Spleen (tissue), 13 donors: ENCODE measurements at places on chromosomes 6 and 20.
A peak's percentile ranks its signal among the peaks of the same experiment; 100 is the strongest.

GRCh38 chr6:18536591-18537055 is 149.5 kb downstream of the RNF144B start:
- no peak for DNase-seq

GRCh38 chr6:138000941-138001340 is 106.3 kb downstream of the PERP start:
- no peak for DNase-seq

DNA sequence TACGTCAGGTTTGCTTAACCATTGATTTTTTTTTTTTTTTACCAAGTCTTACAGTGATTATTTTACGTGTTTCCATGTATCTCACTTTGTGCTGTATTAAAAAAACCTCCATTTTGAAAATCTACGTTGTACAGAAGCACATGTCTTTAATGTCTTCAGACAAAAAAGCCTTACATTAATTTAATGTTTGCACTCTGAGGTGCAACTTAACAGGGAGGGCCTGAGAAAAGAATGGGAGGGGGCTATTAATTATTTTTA is 8.4 kb downstream of the LOC128125822 start:
- DNase-seq, result no peak

GRCh38 chr20:45320948-45321595 is 13.0 kb upstream of the MATN4 start:
- DNase-seq, result no peak

GRCh38 chr6:110404607-110405006 is 10.8 kb downstream of the DDO start:
- no peak for DNase-seq

GRCh38 chr6:41462033-41462432 is 84.1 kb upstream of the FOXP4 start:
- no peak for DNase-seq

DNA sequence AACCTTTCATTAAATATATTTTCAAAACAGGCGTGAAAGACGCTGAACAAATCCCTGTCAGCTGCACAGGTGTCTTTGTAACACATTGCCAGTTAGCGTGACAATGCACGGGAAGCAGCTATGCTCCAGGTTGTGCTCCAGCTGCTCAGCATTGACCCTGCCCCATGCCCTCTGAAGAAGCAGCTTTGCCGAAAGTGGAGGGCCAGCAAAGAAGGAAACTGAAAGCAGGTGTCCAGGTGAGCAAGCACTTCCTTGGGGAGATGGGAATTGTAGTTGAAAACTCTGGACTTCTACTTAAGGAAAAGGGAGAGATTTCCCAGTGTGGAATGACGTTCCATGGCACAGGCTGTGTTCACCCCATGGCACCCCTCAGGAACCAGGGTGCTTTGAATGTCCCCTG is 125.7 kb downstream of the TTLL2 start:
- DNase-seq, result no peak

GRCh38 chr6:14635195-14635594 is 517.6 kb downstream of the CD83 start:
- peak; percentile 86 for DNase-seq

GRCh38 chr6:53290537-53291510 is 57.9 kb downstream of the ELOVL5 start:
- DNase-seq, result no peak

- DNase-seq, result no peak
These were observed 52.5 kb downstream of the TNFRSF21 start for GRCh38 chr6:47256981-47257730.

- DNase-seq, result no peak
These were observed 96.6 kb downstream of the ARID1B start for GRCh38 chr6:156873654-156874380.

- no peak for DNase-seq
These were observed 36.8 kb downstream of the MANEA start for GRCh38 chr6:95614094-95614493.

DNA sequence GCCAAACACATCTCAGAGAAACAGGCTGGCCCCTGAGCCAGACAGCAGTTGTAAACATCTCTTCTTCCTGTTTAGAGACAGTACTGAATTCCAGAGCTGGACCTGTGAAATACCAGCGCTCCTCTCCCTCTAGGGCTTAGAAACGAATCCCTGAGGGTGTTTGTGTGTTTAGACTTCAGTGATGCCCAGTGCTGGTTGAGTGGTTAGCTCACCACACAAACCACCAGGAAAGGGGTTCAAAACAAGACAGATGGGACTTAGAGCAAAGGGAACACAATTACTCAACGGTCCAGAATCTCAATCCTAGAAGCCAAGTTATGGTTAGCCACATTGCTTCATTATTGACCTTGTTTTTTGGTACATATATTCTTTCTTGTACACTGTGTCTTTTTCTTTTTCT is 108.7 kb upstream of the TMEM170B start:
- no peak for DNase-seq

DNA sequence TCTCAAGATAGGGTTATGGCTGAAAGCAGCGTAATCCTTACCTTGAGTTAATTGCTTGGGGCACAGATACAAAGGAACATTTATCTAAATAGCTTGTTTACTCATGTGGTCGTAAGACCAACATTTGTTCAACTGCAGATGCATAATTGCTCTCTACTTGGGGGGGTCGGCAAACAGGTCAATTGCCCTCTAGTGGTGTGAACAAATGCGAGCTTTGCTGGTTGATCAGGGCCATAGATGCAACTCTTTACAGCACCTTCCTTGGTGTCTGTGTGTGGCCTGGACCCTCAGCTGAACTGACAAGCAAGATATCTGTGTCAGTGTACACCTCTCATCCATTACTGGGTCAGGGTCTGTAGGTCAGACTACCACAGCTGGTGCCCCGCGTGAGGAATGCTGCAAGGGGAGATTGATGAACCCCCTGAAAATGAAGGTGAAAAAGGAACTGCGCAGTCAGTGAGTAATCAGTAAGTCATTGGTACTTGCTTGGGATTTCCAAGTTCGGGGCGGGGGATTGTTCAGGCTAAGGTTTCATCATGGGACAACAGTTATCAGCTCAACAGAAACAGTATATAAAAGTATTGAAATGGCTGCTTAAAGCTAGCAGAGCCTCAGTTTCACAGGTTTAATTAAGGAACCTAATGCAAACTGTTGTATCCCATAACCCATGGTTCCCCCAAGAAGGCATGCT is 24.0 kb downstream of the HLA-DPA1 start:
- no peak for DNase-seq

DNA sequence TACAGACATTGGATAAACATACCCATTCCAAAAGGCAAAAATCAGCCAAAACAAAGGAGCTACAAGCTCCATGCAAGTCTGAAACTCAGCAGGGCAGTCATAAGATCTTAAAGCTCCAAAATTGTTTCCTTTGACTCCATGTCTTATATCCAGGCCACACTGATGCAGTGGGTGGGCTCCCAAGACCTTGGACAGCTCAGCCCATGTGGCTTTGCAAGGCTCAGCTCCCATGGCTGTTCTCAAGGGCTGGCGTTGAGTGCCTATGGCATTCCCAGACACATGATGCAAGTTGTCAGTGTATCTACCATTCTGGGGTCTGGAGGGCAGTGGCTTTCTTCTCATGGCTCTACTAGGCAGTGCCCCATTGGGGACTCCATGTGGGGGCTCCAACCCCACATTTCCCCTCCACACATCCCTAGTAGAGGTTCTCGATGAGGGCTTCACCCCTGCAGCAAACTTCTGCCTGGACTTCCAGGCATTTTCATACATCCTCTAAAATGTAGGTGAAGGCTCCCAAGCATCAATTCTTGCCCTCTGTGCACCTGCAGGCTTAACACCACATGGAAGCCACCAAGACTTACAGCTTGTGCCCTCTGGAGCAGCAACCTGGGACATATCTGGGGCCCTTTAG is 35.4 kb upstream of the SENP6 start:
- DNase-seq, result no peak

DNA sequence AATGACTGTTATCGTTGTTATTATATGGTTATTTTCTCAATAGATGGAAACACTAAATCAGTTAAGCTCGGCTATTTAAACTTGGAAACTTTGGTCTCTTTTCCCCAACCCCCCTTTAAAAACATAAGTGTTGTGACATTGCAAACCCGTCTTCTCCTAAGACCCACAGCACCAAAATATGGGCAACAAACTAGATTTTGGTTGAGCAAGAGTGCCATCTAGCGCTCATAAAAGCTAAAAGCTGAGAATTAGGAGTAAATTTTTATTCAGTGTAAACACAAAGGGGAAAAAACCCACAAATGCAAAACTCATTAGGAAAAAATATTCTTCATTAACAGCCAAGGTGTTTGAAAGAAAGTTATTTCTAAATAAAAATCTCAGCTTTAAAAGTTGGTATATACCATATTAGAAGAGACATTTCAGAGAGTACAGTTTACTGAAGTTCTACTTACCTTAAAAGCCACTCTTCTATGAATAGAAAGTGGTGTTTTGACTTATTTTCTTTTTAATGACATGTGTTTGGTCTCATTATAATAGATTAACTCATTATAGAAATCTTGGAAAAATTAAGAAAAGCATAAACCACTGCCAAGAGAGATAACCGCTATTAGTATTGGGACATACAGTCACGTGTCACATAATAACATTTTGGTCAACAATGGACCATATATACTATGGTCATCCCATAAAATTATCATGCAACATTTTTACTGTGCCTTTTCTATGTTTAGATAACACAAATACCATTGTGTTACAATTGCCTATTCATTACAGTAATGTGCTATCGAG is 21.1 kb downstream of the SESN1 start:
- DNase-seq, result no peak

GRCh38 chr6:148867862-148868261 is 121.0 kb downstream of the UST start:
- DNase-seq, result no peak
